ENCODE measurements at places on chromosomes 6 and 20.
A peak's percentile ranks its signal among the peaks of the same experiment; 100 is the strongest.

DNA sequence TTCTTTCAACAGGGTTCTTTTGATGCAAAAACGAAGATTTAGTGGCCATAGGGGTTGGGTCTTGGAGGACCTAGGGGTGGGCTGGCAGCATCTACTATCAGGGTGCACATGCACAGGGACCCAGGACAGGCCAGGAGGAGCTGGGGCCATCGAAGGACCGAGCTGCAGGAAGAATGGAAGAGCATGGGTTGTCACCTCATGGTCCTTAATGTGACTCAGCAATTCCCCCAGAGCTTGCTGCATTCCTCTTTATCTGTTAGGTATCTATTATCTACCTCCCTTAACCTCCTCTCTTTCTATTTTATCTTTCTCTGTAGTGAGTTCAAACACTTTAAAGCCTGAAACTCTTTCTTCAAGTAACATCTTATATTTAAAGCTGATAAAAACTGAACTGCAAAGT is 167.0 kb downstream of the AIG1 start:
- no peak for DNase-seq

GRCh38 chr6:27593861-27594260 is 121.0 kb upstream of the ZNF184 start:
- no peak for DNase-seq

- no peak for DNase-seq
Observed at GRCh38 chr6:140079328-140079727, 704.9 kb upstream of the CITED2 start.

DNA sequence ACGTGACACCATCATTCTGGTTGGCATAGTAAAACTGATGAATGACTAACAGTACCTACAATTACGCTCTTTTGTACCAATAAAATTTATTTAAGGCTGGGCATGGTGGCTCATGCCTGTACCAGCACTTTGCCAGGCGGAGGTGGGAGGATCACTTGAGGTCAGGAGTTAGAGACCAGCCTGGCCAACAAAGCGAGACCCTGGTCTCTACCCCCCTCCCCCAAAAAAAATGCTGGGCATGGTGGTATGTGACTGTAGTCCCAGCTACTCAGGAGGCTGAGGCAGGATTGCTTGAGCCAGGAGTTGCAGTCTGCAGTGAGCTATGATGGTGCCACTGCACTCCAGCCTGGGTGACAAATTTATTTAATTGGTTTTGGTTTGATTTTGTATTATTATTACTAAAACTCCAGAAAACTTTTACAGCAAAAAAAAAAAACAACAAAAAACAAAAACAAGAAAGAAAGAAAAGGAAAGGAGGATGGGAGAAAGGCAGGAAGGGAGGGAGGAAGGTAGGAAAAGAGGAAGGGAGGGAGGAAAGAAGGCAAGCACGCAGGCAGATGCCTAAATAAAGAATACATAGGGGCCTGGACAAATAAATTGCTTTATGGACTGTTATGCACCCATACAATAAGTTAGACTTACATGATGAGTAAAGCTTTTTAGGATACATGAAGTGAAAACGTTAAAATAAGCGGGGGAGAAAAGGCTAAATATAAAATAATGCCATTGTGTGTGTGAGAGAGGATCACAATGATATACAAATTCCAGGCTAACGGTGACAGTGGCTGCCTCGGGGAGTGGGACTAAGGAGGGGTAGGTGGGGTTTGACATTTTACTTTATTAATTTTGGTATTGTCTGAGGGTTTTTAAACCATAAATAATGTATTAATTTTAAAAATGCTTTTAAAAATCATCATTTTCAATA is 682 bp upstream of the ZSCAN9 start:
- DNase-seq = no peak

DNA sequence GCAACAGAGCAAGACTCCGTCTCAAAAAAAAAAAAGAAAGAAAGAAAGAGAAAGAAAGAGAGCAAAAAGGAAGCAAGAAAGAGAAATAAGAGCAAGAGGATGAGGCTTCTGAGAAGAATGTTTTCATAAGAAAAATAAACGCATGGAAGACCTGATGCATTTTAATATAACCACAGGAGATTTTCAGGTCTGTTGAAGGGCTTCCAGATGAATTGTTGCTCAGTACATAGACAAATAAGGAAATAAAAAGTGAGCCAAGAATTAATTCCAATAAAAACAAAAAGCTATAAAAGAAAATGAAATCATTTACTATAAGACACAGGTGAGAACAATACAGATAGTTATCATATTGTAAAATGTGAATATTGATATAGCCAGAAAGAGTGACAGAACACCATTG is 43.5 kb downstream of the PERP start:
- no peak for DNase-seq

- DNase-seq = no peak
Observed at GRCh38 chr6:129686941-129687627, 22.9 kb downstream of the ARHGAP18 start.

DNA sequence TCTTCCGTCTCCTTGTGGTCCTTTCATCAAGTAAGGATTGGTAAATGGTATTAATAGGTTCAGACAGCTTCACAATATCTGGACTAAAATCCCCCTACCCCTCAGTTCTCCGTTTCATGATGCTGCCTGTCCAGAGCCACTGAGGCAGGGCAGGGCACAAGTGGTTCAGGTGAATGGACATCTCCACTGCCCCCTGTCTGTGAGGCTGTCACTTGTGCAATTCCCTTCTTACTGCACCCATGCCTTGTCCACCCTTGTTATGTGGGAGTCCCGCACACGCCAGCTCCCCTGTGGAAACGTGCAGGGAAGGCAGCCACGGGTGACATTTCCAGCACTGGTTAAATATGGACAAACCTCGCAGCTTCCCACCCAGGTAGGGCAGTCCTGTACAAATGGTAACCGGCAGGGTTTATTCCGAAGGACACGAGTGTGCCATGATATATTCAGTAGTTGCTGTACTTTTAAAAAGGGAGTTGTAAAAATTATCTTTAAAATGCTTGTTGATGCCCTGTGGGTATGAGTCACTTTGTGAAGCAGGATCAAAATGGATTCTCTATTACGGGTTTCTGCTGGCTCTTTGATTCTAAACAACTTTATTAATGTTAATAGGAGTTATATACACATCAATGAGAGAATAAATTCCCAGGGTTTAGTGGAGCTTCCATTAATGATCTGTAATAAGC is 73.5 kb downstream of the FYN start:
- DNase-seq = no peak

- no peak for DNase-seq
Observed at GRCh38 chr6:38522322-38522721, 117.4 kb downstream of the BTBD9 start.

GRCh38 chr20:650954-651353 is 2.0 kb downstream of the SRXN1 start:
- no peak for DNase-seq

DNA sequence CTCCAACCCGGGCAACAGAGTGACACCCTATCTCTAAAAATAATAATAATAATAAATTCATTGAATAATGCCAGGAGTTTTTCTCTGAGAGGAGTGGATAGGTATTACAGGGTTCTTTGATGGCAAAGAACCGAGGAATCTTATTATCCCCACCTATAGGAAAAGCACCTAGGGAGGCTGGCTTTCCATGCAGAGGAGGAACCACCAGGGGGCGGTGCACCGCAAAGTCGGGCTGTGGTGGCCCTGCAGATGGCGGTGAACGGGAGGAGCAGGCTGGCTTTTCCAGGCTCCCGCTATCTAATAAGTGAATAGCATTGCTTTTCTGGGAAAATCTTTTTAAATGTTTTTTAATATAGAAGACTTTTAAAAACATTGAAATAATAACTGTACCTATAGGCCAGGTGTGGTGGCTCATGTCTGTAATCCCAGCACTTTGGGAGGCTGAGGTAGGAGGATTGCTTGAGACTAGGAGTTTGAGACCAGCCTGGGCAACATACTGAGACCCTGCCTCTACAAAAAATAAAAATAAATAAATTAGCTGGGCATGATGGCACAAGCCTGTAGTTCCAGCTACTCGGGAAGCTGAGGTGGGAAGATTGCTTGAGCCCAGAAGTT is 864.2 kb downstream of the KIF16B start:
- DNase-seq = peak; percentile 6

GRCh38 chr20:9993137-9993536 is 41.6 kb upstream of the ANKEF1 start:
- DNase-seq = no peak
